Stimulated activated CD4-positive, alpha-beta T cell treated with anti-CD3 and anti-CD28 coated beads, Interleukin-15, amount 100 ng/mL, for 1 hour (primary cell): ENCODE measurements at places on chromosomes 11 and 22.
A peak's percentile ranks its signal among the peaks of the same experiment; 100 is the strongest.

DNA sequence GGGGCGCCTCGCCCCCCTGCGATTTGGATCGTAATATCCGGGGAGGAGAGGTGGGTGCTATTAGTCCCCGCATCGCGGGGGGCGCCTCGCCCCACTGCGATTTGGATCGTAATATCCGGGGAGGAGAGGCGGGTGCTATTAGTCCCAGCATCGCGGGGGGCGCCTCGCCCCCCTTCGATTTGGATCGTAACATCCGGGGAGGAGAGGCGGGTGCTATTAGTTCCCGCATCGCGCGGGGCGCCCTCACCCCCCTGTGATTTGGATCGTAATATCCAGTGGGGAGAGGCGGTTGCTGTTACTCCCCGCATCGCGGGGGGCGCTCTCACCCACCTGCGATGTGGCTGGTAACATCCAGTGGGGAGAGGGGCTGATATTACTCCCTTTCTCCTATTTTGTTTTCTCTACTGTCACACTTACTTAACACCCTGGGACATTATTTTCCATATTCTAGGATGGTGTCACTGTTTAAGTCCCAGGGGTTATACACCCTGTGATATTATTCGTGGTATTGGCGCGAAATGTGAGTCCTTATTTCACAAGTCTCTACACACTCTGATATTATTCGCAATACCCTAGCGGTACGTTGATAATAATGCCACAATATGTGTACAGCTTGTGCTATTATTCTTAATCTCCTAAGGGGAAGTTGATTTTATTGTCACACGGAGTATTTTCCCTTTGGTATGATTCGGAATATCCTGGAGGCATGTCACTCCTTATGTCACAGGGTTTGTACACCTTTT lies 57.8 kb upstream of the ALDH3B2 start:
- peak; percentile 7 for DNase-seq

- DNase-seq, result no peak
Observed at GRCh38 chr11:15705891-15706290, 591.2 kb downstream of the INSC start.

GRCh38 chr11:789943-790342 lies at the start of gene CEND1:
CEND1 (minus strand) TSS chr11:790090; CDS start chr11:788576, 1,514 bp downstream.
- no peak for DNase-seq

GRCh38 chr22:33227791-33228190 lies 169.6 kb upstream of the SYN3 start:
- no peak for DNase-seq

DNA sequence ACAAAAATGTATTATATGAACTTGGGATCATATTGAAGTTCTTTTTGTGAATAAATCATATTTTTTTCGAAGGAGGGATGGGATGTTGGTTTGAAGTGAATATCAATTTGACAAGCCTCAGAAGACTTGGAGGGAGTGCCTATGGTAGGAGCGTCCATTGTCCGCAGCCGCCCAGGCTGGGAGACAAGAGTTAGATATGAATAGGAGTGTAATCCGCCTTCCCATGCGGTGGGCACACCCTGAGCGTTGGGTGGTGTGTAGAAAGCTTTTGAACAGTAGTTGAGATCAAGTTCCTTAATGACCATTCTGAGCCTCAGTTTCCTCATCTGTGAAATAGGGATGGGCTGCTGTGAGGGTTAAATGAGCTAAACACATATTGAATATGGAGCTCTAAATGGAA lies 7.0 kb downstream of the CD82 start:
- DNase-seq, result no peak
